ENCODE measurements at places on chromosomes 4 and X.

- no peak for DNase-seq
These were observed 118.2 kb upstream of the IL15 start for GRCh38 chr4:141518222-141518621.

GRCh38 chr4:42906891-42907759 is 14.6 kb downstream of the GRXCR1 start:
- DNase-seq: no peak

DNA sequence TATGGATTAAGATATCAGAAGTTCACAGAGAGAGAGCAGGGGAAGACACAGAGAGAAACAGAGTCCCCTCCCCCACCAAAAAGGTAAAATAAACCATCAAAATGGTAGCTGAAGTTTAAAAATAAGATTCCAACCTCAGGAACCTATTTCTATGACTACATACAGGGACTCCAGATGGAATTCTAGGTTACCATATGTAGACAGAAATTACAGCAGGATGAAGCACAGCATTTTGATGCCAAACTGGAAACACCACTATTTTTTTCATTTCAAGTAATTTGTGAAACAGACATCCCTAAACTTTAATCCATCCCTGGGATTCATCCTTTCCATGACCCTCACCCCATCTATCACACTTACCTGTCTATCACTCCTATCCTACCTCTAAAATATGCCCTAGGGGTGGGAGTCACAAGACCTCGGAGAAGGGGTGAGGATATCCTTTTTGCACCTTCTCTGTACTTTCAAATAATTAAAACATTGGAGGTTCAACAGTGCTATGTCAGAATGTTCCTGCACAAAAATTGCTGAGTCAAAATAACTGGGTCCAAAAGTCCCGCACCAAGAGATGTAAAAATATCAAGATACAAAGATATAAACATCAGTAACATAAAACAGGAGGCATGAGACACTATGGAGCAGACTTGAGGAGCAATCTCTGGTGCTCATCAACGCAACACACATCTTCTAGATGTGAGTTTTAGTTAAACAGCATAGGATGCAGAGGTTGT is 344.5 kb upstream of the RASGEF1B start:
- no peak for DNase-seq

DNA sequence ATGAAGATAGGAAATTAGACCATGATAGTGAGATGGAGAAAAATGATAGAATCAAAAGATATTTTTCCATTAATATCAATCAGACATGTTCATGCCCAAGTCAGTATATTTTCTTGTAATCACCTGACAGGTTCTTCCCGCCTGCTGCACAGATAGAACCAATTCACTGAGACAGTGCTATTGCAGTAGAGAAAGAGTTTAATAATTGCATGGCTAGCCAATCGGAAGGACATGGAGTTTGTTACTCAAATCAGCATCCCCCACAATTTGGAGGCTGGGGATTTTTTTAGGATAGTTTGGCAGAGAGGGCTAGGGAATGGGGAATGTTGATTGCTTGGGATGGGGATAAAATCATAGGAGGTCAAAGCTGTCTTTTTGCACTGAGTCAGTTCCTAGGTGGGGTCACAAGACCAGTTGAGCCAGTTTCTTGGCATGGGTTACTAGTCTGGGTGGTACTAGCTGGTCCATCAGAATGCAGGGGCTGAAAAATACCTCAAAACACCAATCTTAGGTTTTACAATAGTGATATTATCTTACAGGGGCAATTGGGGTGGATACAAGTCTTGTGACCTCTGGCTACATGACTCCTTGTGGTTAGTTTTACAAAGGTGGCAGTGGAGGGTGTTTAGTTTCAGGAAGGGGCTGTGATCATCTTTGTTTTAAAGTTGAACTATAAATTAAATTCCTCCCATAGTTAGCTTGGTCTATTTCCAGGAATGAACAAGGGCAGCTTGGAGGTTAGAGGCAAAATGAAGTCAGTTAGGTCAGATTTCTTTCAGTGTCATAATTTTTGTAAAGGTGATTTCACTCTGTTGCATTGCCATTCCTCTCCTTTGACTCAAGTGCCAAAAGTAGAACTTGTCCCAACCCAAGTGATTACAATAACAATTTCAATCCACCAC is 100.3 kb upstream of the PDE5A start:
- DNase-seq: no peak

DNA sequence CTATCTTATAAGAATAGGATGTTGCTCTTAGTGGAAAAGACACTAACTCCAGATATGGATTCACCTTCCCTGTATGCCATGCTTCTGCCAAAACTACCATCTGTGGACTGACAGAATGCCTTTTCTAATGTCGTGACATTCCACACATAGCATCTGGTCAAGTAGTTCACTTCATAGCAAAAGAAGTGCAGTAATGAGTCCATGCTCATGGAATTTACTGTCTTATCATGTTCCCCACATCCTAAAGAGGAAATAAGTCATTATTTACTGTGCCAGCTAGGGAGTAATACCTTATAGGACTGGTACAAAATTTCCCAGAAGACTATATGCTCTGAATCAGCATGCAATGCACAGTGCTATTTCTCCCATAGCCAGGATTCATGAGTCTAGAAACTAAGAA is 562.4 kb downstream of the TLL1 start:
- no peak for DNase-seq

DNA sequence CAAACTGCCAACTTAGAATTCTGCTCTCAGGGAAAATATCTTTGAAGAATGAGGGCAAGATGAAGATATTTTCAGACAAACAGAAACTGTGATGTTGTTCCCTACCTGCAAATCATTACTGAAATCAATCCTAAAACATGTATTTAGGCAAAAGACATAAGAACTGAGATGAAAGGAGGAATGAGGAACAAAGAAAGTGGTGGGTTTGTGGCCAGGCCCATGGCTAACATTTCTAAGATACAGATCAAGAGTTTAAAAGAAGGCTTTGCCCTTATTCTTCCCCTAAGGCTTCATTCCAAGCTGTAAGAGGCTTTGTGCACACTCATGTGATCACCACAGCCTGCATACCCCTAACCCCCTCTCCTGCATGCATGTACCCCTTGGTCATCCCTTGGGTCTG is 46.5 kb downstream of the ADGRG2 start:
- no peak for DNase-seq

DNA sequence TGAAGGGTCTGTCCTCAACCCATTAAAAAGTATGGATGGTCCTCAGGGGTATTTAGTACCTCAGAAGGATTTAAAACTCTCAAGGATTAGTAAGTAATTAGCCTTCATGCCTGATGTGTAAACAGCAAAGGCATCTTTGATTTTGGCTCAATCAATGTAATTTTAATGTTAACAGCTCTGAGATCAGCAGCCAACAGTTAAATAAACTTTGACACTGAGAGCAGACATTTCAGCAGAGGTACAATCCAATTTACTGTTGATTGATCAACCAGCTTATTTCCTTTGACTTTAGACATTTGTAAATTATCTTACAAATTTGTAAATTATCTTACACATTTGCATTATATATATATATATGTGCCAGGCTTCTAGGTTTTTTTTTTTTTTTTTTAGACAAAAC is 36.9 kb downstream of the STOX2 start:
- DNase-seq: no peak

GRCh38 chrX:143661286-143661685 is 25.4 kb upstream of the SLITRK4 start:
- no peak for DNase-seq

DNA sequence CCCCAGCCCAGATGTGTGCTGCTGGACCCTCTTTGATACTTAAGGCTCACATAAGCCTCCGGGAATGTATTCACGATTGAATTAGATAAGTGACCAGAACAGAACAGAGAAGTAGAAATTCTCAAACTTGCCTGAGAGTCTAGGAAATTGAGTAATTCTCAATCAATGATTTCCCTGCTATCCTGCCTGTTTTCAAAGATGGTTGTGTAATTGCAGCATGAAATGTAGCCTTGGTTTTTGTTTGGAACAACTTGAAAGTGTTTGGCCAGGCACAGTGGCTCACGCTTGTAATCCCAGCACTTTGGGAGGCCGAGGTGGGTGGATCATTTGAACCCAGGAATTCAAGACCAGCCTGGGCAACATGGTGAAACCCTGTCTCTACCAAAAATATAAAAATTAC is 41.2 kb downstream of the TNIP2 start:
- no peak for DNase-seq

DNA sequence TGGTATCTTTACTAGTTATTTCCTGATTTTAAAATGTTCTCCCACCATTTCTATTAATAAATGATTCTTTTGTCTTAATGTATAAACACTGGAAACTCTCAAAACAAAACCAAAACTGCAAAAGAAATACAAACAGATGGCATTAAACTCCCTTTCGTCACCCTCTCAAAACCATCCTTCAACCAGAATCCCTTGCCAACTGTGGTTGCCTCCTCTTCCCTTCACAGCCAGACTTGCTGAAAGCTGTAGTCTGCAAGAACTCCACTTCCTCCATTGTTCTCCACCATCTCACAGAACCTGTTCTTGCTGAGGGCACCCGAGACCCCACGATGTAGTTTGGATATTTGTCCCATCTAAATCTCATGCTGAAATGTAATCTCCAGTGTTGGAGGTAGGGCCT is 96.5 kb downstream of the WWC2 start:
- no peak for DNase-seq

GRCh38 chr4:6229095-6229494 is 28.7 kb upstream of the JAKMIP1 start:
- no peak for DNase-seq

GRCh38 chr4:8914461-8915171 is 43.0 kb upstream of the HMX1 start:
- peak; percentile 3 for DNase-seq

GRCh38 chr4:7987148-7987989 is 47.7 kb upstream of the AFAP1 start:
- DNase-seq: peak; percentile 75

DNA sequence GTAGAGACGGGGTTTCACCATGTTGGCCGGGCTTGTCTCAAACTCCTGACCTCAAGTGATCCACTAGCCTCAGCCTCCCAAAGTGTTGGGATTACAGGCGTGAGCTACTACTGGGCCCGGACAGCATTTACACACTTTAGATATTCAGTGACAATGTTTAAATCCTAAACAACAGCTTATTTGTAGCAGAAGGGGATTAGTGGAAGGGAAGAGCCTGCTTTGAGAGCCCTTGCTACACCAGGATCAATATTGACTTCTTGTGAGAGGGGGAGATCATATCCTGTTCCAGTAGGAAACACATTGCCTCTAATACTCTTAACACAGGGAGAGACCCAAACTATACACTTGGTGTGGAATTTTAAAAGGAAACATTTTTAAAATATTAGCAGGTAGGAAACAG is 7.1 kb downstream of the MGST2 start:
- no peak for DNase-seq

DNA sequence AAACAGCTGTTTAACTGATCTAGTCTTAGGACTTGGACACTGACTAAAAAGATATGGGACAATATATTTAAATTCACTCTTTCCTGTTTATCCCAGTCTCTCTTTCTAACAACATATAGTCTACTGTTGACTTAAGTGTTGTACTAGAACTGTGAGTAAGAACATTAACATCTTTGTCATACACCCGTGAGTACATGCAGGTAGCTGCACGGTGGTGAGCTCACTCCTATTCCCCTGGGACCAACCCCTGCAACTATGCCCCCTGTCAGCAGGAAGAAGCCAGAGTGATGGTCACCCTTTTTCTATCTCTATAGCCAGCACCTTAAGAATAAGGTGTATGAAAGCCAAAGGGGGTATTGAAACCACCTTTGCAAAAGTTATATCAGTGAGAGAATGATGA is 17.6 kb downstream of the TBL1X start:
- no peak for DNase-seq

DNA sequence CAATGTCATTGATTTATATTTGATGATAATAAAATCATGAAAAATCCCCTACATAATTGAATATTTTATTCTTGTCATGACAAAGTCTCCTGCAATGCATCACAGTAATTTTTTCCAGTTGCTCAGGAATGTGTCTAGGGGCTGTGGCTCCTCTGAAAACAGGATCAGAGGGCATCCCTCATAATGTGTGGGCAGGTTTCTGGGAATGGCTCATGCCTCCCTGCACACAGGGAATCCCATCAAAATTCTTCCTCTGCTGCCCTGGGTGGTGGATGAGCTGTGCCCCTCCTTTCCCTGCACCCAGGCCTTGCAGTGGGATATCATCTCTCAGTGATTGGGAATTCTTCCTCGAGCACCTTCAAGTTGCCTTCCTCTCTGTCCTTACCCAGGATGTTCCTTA is 20.4 kb upstream of the PUDP start:
- DNase-seq: no peak

- DNase-seq: no peak
These were observed 98.1 kb downstream of the HNRNPD start for GRCh38 chr4:82275431-82276331.

GRCh38 chrX:55486736-55487135 is 2.9 kb downstream of the USP51 start:
- DNase-seq: no peak

GRCh38 chr4:182904211-182904761 is 12.9 kb downstream of the DCTD start:
- no peak for DNase-seq

DNA sequence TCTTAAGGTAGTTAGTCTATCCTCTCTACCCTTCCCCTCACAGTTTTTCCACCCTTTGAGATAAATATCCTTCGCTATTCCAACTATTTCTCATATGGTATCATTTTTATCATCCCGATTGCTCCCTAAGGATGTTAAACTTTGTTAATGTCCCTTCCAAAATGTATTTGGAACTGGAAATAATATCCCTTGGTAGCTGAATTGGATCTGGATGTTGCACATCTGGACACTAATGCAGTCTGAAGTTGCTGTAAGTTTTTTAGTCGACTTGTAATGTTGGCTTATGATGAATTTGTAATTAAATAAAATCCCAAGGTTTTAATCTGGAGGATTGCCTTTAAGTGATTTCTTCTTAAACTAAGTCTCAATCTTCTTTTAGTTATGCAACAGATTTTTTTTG is 22.5 kb downstream of the XIAP start:
- no peak for DNase-seq

DNA sequence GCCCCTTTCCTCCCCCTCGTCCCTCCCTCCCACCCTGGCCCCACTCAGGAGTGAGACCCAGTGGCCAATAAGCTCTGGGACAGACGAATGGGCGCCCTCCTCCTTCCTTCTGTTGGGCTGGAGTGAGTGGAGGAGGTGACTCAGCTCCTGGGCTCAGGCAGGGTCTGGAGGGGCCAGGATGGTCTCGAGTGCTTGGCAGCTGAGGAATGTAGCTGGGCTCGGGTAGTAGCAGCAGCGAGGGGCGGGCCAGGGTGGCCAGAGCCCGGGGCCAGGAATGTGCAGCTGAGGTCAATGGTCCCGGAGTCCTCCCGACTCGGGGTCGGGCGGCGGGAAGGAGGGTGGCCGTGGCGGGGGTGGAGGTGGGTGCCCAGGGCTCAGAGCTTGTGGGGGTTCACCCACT is 15.0 kb downstream of the G6PD start:
- no peak for DNase-seq

DNA sequence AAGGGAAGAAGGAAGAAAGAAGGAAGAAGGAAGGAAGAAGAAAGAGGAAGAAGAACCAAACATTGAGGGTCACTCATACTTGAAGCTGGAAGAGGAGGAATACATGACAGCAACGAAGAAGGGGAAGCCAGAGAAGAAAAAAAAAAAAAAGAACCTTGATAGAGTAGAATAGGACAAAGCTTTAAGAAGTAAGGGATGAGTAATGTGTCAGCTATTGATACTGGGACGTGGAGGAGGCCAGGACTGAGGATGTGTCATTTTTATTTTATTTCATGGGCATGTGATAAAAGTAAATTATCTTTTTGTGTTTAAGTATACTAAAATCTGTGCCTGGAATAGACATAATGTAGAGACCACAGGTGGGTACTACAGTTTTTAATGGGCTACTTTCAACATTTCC is 6.4 kb downstream of the EDA2R start:
- no peak for DNase-seq

- no peak for DNase-seq
These were observed 216.1 kb upstream of the TLL1 start for GRCh38 chr4:165656829-165657490.

Measured in GM12891 (cell line).